Uterus (tissue), 4 donors: ENCODE measurements at places on chromosomes 5 and 9.

DNA sequence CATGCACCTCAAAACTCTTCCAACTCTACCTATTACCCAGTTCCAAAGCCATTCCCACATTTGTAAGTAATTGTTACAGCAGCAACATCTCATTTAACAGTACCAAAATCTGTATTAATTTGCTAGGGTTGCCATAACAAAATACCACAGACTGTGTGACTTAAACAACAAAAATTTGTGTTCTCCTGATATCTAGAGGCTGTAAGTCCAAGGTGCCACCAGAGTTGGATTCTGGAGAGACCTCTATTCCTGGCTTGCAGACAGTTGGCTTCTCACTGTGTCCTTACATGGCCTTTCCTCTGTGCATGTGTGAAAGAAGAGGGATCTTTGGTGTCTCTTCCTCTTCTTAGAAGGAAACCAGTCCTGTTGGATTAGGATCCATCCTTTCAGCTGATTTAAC lies 203.8 kb upstream of the PIK3R1 start:
- DNase-seq = no peak

DNA sequence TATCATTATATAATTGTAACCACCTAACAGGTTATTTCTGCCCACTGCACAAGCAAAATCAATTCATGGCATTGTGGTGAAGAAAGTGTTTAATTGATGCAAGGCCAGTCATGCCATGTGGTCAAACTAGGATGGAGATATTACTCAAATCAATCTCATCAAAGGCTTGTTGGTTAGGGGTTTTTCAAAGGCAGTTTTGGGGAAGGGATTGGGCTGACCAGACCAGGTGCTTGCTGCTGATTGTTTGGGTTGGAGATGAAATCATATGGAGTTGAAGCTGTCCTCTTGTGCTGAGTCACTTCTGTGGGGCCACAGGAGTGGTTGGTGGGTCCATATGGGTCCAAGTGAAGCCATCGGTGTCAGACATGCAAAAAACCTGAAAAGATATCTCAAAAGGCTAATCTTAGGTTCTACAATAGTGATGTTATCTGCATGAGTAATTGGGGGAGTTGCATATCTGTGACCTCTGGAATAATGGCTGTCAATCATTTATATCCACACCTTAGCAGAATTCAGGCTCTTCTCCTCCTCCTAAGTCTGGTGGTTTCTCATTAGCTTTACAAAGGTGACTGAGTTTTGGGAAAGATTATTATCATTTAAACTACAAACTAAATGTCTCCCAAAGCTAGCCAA lies 44.9 kb downstream of the HMGCS1 start:
- no peak for DNase-seq

GRCh38 chr5:139131921-139132432 lies 66.2 kb downstream of the SIL1 start:
- no peak for DNase-seq

DNA sequence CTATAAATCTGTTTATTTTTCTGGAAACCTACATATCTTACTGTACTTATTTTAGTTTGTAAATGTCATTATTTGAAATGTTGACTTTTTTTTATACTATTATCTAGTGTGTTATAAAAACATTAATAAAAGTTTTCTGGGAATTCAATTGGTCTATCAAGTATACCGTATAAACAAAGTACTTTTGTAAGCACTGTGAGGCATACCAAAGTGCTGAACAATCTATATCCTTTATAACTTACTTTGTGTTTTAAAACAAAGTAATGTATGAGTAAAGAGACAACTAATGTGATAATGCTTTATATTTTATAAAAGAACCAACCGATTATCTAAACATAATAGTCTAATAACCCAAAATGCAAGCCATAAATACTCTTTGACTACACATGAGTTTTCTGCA lies 23.1 kb downstream of the EDIL3 start:
- no peak for DNase-seq

DNA sequence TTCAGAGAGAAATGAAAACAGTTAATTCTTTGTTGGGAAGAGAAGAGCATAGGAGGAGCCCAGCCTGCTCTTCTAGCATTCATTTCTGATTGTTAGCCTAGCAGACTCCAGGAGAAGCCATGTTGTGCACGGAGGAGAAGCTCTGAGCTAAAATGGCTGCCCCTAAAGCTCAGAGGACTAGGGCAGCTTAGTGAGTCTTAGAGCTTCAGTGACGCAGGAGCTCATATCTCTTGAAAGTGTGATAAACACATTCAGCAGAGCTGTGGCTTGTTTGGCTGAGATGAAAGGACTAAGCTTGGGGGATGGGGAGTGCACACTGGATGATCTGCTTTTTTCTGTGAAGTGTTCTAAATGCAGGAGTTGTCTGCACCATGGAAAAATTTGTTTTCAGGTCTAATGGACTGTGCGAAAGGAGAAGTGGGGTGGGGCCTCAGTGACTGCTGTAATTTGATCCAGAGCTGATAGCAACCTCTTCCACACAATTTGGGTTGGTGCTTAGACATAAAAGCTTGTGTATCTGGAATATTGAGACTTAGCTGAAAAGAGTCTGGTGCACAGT lies 58.5 kb downstream of the ZNF462 start:
- DNase-seq = peak; percentile 66

DNA sequence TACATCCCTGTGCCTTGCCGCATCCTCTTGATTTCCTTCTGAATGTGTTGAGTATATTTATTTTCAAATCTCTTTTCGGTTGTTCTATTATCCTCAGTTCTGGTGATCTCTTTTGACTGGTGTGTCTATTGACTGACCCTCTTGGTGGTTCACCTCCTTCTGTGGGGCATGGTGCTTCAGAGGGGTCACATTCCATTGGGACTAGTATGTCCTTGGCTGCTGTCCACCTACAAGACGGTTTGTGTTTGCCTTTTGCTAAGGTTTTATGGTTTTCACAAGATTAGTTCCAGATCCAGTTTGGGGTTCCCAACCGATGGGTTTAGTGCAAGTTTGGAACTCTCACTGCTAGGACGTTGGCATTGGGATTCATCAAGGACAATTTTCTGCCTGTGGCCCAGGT lies 66.6 kb downstream of the PHF2 start:
- DNase-seq = peak; percentile 15
